ENCODE measurements at places on chromosomes 3 and 15.

- peak; percentile 93 for DNase-seq
Measured at GRCh38 chr3:50352781-50353180, 2.1 kb downstream of the CYB561D2 start.

GRCh38 chr3:23161896-23162570 is 41.1 kb upstream of the UBE2E2 start:
- peak; percentile 70 for DNase-seq

GRCh38 chr15:48596415-48596814 is 49.1 kb downstream of the FBN1 start:
- peak; percentile 68 for DNase-seq

DNA sequence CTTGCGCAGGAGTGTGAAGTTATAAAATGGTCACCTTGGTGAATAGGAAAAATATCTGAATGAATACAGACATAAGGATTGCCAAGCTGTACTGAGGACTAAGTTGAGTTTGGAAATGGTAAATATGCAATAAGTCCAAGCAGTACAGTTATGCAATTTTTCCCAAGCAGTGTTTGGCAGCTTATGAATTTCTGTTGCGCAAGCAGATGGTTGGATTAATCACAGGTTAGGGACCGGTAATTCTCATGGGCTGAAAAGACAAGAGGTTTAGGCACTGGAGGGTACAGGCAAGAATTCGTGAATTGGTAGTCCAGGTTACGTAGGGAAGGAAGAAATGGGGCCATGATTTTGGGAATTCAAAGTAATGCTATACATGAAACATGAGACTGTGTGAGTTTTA is 210.3 kb downstream of the RAP2B start:
- DNase-seq = peak; percentile 64

DNA sequence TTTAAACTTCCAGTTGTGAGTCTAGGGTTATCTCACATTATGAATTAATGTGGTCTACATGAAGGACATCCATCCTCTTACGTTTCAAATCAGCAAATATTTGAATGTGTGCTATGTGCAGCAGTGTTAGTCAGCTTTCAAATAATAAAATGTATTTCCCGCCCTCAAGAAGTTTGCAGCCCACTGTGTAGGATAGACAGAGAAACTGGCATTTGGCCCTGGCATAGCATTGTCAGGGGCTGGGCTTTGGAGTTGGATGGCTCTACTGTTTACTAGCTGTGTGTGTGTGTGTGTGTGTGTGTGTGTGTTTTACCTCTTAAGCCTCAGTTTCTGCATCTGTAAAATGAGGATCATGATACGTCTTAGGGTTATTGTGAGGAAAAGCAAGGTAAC is 400.5 kb upstream of the C2CD4B start:
- DNase-seq = no peak

DNA sequence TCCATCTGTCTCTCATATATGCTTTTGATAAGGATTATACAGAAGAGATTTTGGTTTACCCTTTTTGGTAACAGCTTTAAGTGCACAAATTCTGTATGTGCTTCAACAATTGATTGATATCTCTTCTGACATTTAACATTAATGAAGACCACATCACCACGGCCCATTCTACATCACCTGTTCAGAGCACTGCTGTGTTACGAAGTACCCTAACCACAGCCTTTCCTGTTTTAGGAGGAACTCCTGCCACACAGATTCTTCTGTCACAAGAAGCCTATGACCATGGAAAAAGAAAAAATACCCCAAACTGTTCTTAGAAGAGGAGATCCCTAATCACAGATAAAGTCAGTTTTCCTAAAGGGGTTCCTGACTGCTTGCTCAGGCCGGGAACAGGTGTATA is 170.1 kb downstream of the NSUN3 start:
- no peak for DNase-seq

DNA sequence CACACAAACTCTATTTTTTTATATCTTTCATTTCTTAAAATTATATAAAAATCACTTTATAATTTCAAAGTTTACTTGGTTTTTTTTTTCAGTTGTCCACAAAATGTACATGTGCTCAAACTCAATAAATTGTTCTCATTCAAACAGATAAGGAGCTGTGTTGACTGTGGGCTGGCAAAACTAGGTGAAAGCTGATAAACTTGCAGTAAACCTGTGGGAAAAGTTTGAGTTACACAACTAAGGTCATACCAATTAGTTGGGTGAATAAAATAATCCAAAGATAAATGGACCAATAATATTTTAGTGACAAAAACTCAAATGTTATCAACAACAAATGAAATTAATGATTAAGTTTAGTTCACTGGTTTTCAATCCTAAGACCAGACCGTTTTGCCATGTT is 12.6 kb upstream of the UPK1B start:
- no peak for DNase-seq

DNA sequence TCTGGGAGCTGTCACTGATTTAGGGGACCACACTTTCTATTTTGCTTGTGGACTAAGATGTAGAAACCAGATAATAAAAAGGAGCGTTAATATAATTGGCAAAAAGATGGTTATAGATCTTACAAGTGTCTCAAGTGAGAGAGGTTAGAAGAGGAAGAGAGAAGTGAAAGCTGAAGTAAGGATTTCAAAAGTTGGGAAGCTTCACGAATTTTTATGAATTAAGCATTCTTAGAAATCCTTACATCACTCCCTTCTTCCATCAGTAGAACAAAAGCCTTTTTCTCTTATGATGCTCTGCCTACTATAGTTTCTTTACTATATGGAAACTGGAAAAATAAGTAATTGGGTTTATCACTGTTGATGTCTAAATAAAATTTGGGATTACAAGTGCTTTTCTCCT is 146.5 kb downstream of the FNDC3B start:
- peak; percentile 80 for DNase-seq
